ENCODE measurements at places on chromosomes 3 and 15.

DNA sequence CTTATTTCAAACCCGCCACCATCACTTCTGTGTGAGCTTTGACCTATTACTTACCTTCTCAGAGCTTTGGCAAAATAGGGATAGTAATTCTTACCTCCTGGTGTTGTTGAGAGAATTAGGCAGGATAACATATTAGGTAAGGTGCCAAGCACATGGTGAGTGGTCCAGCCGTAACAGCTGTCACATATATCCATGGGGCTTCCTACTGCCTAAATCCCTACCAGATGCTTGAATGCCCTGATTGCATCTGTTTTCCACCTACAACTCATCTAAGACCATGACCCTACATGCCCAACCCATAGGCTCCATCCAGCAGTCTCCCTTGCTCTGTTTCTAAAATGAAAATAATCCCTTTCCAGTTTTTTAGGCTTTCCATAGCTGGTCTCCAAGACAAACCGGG is 162.3 kb upstream of the NR2E3 start:
- DNase-seq, result no peak

DNA sequence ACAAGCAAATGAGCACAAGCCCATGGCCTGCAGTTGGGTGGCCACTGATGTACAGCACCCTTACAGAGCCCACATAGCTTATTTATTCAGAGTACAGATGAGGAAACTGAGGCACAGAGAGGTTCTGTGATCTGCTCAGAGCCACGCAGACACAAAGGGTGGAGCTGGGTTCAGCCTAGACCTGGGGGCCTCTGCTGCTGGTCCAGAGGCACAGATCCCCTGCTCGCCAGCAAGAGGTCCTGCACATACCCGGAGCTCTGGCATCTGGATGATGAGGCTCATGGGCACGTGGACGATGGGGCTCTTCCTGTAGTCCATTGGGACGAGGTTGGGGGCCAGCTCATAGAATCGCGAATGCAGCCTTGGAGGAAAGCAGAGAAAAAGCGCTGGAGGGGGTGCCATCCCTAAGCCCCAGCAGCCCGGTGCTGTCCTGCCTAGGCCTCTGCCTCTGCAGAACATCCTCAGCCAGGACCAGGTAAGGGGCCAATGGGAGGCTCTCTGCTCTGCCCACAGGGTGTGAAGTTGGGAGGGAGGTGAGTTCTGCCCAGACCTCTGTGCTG is 18.6 kb downstream of the SH2D7 start:
- DNase-seq, result no peak

GRCh38 chr3:74469151-74469550 is 145.3 kb downstream of the CNTN3 start:
- no peak for DNase-seq

- DNase-seq, result no peak
These were observed 198.6 kb downstream of the VGLL3 start for GRCh38 chr3:86792316-86792715.

DNA sequence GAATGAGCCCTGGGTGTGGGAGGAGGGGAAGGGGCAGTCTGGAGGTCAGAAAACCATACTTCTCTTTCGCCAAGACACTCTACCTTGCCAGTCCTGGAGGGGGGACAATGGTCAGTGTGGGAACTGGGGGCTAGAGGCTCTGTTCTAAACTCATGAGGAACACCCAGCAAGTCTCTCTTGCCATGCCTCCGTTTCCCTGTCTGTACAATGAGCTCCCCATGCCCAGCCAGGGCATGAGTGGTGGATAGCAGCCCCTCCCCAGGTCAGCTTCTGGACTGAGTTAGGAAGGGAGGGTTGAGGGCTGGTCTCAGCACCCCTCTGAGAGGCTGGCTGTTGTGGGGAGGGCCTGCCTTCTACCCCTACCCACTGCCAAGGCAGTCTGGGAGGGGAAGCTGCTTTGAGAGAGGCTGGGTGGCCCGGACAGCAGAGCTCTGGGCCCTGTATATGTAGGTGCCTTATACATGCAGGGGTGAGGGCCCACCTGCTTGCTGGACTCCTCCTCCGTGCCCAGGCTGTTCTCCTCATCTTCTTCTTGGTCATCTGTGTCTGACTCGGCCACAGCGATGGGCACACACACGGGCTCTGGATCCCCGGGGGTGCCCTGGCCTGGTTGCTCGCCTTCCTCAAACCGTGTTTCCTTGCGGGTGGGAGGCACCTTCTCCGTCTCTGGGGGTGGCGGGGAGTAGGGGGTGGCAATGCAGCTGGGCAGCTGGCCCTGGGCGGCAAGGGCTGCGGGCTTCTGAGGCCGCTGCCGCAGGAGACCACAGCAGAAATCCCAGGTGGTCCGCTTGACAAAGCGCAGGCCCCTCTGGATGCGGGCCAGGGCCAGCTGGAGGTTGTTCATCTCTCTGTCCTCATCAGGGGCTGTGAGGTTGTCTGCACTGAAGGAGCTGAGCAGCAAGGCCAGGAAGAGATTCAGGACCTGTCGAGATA is 68.8 kb downstream of the SCN5A start:
- DNase-seq, result no peak

DNA sequence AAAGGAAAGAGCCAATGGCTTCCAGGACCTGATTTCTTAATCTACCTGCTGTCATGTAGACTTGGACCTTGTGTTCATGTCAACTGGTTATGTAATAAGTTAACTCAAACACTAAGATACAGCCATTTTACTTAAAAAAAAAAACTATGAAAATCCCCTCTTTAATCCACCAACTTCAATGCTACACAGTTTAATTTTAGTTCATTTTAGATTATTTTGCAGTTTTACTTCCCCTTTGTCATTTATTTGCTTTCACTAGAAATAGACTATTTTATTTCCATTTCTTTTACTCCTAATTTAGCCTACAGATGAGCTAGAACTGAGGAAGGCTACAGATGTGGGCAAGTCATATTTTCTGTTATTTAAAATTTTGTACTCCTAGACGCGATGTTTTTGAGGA is 10.7 kb upstream of the DNAJC13 start:
- DNase-seq, result no peak

GRCh38 chr3:15426579-15427118 is 695 bp downstream of the METTL6 start:
- DNase-seq, result no peak

- peak; percentile 67 for DNase-seq
These were observed 93.2 kb downstream of the DGKG start for GRCh38 chr3:186268616-186269448.

DNA sequence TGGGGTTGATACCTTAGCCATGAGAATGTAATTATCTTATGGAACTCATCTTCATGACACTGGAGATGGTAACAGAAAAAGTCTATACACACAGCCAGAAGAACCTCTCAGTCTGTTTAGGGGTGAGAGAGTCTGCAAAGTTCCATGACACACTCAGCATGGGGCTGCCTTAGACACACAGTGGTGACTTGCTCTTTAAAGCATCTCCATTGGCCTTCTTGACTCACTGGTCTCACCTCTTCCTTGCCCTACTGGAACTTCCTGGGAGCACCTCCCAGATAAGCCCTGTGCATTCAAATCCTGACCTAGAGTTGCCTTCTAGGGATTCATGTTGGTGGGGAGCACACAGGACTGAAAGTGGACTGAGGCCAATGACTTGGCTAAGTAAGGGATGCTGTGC is 9.3 kb downstream of the MAGI1 start:
- DNase-seq, result no peak

DNA sequence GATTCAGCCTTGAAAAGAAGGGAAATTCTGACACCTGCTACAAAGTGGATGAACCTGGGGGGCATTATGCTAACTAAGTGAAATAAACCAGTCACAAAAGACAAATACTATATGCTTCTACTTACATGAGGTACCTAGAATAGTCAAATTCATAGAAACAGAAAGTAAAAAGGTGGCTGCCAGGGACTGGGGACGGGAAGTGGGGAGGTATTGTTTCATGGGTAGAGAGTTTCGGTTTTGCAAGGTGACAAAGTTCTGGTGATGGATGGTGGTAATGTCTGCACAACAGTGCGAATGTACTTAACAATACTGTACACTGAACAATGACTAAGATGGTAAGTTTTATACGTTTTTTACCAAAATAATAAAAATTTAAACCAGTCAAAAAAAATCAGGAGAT is 4.8 kb downstream of the IDH2 start:
- DNase-seq, result no peak

DNA sequence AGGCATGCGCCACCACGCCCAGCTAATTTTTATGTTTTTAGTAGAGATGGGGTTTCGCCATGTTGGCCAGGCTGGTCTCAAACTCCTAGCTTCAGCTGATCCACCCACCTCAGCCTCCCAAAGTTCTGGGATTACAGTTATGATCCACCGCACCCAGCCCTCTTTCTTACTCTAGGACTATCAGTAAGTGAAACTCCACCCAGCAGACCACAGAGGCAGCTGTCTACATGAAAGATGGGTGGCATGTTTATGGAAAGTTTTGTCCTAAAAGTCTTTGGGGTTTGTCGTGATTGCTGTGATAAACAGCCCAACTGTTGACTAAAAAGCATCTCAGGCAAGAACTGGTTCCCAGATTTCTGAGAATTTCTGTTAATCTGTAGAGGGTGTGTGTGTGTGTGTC is 10.9 kb downstream of the ARL6IP5 start:
- DNase-seq, result no peak

DNA sequence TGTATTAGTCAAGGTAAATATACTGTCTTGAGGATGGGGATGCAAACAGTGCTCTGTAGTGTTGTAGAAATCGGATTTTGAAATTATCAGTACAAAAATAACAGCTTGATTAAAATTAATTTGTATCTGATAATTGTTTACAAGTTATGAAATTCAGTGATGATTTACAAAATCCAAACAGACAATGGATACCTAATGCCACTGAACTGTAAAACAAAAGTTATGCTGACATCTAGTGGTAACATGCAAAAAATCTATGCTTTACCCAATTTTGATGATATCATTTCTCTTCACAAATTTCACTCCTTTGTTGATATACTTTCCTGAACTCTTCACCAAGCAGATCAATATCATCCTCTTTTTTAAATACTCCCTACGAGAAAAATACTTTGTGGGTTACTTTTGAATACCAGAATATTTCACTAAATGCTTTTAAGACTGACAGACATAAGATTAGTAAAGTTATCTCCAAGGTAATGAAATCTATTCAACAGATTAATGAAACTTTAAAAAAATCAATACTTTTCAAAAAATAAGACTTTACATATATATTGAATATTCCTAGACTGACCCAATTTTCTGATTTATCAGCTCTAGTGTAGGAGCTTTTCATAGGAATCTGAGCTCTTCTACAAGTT is 36.0 kb downstream of the MNS1 start:
- no peak for DNase-seq

DNA sequence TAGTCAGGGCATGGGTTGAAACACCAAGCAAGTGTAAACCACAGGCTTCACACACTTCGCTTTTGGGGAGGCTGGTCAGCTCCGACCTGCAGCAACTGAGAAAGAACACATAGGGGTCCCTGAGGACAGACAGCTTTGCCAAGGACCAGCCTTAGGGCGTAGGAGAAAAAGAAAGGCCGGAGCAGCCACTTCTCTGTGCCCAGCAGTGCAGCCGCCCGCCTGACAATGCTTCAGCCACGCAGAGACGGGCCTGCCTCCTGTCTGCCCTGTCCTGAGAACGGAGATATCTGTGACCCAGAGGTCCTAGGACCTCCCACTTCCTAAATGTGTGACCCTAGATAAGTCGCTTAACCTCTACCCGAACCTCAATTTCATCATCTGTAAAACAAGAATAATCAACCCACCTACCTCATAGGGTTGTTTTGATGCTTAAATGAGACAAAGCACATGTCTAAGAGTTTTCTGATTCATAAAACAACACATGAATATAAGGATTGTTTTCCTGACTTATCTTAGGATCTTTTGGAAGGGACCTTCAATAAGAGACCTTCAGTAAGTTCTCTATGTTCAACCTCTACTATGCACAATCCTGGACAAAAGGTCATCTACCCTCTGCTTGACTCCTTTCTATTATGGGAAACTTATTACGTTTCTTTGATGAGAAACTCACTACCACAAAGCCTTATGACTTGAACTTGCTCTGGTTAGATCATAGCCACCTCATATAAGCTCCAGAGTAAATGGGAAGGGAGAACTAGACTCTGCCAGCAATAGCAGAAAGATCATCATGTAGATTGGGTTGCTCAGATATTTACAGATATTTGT is 32.9 kb upstream of the RFTN1 start:
- no peak for DNase-seq

- peak; percentile 76 for DNase-seq
These were observed 145.4 kb upstream of the PROK2 start for GRCh38 chr3:71930056-71930991.

- DNase-seq, result no peak
These were observed 799 bp downstream of the ABI3BP start for GRCh38 chr3:100992231-100993012.

GRCh38 chr15:60619131-60619530 is 140.2 kb upstream of the ICE2 start:
- DNase-seq, result no peak

GRCh38 chr3:48770192-48770502 is 53.1 kb upstream of the IP6K2 start:
- no peak for DNase-seq

DNA sequence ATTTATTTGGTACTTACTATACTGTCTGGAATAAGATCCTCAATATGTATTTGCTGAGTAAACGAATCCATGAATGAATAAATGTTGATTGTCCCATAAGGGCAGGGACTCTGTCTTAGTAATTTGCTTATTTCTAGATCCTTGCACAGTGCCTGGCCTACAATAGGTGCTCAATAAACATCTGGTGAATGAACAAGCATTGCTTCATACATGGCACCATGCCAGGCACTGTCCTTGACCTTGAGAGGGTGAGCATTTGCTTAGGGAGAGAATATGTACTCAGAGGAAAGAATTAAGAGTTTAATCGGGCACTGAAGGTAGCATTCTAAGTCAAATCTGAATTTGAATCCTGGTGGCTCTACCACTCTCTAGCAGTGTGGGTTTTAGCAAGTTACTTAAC is 282.1 kb downstream of the THSD4 start:
- DNase-seq, result no peak

GRCh38 chr3:14177580-14178246 is 688 bp downstream of the XPC start:
- DNase-seq, result no peak

GRCh38 chr3:13282986-13283876 is 136.9 kb downstream of the NUP210 start:
- DNase-seq, result peak; percentile 57

DNA sequence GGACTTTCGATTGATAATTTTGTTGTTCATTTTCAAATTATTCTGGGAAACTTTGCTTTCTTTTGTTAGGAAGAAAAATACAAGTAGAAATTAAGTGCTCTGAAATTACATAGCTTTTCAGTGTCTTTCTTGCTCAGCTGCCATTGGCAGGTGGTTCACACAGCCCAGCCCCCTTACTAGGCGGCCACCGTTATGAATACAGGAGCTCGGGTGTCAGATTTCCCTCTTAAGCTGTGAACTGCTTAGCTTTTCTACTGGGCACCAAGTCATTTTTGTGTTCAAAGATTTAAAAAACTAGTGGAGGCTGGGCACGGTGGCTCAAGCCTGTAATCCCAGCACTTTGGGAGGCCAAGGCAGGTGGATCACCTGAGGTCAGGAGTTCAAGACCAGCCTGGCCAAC is 55.2 kb downstream of the HMG20A start:
- DNase-seq, result no peak

- peak; percentile 43 for DNase-seq
These were observed 66.5 kb downstream of the MAGEF1 start for GRCh38 chr3:184645336-184645735.

GRCh38 chr15:85593809-85594445 is 200.8 kb downstream of the KLHL25 start:
- DNase-seq, result no peak
